ENCODE measurements at places on chromosomes 12 and 14.
A peak's percentile ranks its signal among the peaks of the same experiment; 100 is the strongest.

- no peak for DNase-seq
These were observed 29.4 kb upstream of the BCL7A start for GRCh38 chr12:121992059-121992879.

DNA sequence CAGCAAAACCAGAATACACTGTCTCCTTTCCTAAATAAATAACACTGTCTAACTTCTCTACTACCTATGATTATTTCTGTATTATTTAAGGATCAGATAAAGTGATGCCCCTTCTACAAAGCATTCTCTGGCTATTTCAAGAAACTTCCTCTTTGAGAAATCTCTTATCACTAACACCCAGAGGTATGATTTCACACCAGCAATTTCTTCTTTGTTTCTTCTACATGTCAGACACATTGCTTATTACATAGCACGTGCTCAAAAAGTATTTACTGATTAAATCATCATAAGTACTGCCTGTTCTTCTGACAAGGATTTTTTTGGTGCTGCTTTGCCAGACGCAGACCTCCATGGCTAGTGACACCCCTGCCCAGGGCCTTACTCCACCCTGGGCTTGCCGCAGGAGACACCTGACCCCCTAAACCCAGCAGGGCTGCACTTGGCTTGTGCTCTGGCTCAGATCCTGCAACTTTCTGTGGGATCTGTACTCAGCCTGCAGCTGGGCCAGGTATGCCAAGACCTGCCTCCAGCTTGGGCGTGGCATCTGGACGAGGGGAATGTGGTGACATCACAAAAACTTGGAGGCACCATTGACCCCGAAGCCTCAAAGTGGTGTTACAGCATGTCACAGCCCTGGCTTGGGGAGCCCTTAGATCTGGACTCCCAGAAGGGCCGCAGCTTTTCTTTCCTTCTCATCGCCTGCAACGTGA is 15.4 kb upstream of the HIGD1C start:
- DNase-seq: no peak

DNA sequence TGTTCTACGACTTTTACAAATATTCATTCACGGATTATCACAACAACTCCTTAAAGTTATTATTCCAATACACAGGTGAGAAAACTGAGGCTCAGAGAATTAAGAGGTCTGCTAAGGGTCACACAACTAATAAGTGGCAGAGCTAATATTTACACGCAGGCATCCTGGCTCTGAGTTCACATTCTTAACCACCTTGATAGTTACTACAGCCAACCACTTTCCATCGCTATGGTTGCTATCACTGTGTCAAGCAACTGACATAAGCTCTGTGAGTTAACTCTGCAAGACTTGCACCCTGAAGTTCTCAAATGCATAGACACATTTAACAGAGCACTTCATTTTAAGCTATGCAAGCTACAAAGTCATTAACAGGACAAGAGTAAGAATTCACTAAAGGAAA is 3.7 kb downstream of the GLT8D2 start:
- DNase-seq: no peak

DNA sequence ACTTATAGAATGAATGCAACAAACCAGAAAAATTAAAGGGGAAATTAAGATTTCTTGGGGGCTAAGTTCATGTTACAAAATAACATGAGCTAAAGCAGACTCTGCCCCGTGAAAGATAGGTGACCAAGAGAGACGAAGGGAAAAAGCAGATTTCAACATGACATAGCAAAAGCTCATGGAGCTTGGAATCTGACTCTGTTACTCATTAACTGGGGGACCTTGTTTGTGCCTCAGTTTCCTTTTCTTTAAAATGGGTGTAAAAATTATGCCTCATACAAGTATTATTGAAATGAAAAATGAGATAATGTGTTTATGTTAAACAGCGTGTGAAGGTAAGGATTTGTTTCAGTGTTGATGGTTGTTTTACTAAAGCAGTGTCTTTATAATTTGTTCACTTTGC is 11.5 kb downstream of the BICDL1 start:
- no peak for DNase-seq

DNA sequence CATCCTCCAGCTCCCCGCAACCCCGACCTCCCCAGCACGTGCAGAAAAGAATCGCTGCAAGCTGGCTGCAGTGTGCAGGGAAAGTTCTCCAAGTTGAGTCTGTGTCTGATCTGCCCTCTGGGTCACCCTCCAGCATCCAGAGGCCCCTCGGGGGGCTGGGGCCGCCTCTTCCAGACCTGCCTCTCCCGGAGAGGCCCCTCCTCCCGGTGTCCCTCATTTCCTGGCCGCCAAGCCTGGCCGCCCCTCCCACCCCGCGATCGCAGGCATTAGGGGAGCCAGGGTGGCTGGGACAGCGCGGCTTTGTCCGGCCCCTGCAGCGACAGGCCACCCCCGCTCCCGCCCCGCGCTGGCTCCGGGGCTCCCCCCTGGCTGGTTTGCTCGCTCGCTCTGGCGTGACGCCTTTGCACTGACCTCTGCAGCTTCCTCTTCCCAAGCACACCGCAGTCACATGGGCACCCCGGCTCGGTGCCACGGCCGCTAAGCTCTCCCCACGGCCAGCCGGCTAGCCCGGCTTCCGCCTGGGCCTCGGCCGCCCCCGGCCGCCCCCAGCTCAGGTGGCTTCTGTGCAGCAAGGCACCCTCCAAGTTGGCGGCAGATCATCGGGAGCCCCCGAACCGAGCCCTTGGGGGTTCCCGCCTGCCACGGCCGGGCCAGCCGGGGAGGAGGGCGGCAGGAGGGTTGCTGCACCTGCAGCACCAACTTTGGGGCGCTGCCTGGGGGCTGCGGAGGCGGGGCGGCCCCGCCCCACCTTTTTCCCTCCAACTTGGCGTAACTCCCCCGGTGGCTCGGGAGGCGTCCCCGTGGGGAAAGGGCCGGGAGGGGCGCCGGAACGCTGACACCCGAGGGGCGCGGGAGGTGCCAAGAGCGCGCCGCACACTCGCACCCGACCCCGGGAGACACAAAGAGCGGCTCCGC is 43.7 kb downstream of the KDM2B start:
- peak; percentile 97 for DNase-seq

DNA sequence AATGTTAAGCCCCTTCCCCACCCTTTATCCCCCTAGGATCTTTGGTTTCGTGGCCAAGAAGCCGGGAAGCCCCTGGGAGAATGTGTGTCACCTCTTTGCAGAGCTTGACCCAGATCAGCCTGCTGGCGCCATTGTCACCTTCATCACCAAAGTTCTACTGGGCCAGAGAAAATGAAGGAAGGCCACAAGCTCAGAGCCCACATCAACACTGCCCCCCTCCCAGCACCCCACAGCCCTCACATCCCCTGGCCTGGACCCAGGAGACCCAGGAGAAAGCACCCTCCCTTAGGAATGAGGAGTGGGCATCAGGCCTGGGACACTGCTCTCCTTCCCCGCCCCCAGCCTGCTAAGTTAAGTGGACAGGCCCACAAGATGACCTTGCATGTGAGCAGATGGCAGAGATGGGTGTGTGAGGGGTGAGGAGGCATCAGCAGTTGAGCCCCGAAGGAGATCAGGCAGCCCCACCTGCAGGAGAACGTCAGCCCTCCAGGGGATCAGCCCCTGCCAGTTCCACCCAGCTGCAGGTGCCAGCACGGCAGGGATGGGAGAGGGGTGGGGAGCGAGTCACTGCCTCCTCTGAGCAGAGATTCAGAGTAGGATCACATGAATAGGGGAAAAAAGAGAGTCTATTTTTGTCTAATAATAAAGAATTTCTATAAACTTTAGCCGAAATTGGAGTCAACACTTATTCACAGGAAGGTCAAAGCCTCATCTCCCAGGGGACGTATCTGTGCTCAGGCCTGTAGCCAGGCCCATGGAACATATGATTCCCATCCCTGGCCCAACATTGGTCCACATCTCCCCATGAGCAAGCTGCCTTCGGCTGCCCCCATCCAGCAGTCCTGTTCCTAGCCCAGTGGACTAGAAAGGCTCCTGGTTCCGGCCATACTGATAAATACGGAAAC is 14.1 kb downstream of the TNS2 start:
- no peak for DNase-seq

GRCh38 chr12:64256166-64256800 is 34.2 kb upstream of the KICS2 start:
- DNase-seq: no peak

- no peak for DNase-seq
These were observed 1.8 kb upstream of the MED6 start for GRCh38 chr14:70602254-70602653.

- DNase-seq: no peak
These were observed 41.7 kb downstream of the LARP4 start for GRCh38 chr12:50442178-50442908.

DNA sequence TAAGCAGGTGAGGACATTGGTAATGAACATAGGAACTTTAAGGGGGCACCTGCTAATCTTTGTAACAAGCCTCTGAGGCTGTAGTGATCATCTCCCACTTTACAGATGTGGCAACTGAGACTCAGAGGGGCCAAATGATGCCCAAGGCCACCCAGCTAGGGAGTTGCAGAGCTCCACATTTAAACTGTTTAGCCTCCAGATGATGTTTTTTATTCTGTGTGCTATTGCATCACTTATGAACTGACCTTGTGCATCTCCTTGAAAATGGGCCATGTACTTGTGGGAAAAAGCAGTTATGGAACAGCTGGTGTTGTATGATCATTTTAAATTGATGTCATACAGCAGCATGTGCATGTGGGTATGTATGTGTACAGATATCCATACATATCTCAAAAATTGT is 41.4 kb downstream of the TPCN1 start:
- no peak for DNase-seq

DNA sequence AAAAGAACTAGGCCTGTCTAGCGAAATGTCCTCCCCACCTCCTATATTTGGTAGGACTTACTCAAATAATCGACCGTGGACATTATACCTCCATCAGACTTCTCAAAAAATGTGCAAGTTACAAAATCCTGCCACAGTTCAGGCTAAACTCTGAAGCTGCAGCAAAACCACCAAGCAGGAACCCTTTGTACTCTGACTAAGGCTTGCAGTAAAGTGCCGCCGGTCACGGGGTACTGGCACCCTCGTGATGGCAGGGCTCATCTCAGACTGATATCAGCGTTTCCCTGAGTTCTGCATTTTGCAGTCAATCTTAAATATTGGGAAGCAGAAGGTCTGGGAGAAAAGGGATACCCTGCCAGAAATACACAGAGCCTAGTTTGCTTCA is 17.1 kb downstream of the SLC11A2 start:
- DNase-seq: peak; percentile 87

- no peak for DNase-seq
These were observed 74.3 kb upstream of the SLC24A4 start for GRCh38 chr14:92248696-92249095.

- DNase-seq: no peak
These were observed 14.8 kb upstream of the FAM222A start for GRCh38 chr12:109698820-109699219.

- no peak for DNase-seq
These were observed 49.2 kb downstream of the METTL25 start for GRCh38 chr12:82407481-82407880.

- no peak for DNase-seq
These were observed 62.7 kb upstream of the RPH3A start for GRCh38 chr12:112728864-112729263.

DNA sequence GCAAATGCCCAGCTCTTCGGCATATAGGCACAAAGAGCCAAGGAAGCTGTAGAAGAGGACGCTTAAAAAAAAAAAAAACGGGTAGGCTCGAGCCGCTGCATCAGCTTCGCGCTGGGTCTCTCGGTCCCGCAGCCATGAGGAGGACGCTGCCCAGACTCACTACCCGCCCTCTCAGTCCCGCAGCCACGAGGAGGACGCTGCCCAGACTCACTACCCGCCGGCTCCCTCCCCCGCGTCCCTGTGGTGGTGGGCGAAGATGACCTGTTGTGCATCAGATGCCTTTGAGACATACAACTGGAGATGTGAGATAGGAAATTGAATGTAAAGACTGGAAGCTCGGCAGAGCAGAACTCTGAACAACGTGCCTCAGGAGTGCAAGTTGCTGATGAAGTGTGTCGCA is 11.4 kb upstream of the SPSB2 start:
- no peak for DNase-seq

DNA sequence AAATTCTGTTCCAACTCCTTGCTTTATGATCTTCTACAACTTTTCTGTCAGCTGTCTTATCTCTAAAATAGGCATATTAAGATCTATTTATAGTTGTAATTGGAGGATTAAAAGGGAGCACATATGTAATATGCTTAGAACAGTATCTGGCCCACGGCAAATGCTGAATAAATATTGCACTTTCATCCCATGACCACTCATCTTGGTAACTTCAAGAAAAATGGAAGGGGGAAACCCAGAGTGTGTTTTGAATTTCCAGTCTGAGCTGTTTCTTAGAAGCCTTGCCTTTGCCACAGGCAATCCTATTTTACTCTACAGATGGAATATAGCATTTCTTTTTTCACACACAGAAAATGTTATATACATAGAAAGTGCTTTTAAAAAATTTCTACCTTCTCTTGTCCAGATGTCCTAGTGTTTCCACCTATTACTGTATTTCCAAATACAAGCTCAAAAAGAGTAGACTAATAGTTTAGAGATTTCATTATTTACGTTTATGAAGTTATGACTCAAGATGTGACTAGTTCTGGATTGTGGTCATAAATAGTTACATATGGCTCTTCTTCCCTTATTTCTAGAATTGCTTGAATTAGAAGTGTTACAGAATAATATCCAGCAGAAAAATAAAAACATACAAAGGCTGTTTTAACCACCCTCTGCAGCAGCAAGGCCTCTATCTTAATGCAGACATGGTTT is 6.2 kb upstream of the STXBP6 start:
- no peak for DNase-seq

DNA sequence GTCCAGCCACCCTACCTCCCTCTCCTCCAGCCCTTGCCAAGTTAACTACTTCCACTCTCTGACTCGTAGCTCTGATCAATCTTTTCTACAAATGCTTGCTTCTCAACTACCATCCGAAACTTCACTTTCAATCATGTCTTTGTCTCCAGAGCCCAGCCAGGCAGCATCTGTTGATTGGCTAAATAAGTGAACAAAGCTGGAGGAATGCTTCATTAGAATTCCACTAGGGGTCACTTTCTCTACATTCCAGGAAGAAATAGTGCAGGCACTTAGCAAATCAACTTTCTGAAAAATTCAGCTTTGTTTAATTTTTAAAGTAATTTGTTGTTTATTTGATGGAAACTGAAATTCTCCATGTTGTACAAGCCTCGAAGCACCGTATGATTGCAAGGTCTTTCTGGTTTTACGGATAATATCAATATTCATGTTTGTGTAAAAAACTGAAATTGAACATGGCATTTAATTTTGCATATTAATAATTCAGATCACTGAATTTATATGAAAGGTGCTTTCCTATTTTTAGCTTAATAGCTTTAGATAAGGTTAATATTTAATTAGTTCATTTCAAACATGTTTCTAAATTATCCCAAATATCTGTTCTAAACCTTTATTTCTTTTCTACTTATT is 32.4 kb upstream of the HELB start:
- DNase-seq: no peak

DNA sequence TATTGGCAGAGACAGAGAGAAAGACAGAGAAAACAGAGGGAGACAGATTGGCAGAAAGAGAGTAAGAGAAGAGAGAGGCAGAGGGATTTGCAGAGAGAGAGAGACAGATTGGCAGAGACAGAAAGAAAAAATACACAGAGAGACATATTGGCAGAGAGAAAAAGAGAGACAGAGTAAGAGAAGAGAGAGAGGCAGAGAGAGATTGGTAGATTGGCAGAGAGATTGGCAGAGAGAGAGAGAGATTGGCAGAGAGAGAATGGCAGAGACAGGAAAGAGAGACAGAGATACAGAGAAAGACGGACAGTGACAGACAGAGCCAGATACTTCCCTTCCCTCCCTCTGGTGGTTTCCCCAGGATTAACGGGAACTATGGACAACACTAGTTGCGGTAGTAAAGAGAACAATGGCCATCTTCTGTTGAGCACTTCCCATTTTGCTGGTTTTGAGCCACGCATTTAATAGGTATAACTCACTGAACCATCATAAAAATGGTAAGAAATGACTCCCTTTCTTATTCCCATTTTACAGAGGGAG is 2.6 kb upstream of the NOS1 start:
- no peak for DNase-seq

GRCh38 chr14:62143245-62143644 is 381.0 kb downstream of the SNAPC1 start:
- no peak for DNase-seq

Measured in Right ventricle myocardium inferior (tissue), 1 donor.